ENCODE measurements at places on chromosomes 6 and 20.

DNA sequence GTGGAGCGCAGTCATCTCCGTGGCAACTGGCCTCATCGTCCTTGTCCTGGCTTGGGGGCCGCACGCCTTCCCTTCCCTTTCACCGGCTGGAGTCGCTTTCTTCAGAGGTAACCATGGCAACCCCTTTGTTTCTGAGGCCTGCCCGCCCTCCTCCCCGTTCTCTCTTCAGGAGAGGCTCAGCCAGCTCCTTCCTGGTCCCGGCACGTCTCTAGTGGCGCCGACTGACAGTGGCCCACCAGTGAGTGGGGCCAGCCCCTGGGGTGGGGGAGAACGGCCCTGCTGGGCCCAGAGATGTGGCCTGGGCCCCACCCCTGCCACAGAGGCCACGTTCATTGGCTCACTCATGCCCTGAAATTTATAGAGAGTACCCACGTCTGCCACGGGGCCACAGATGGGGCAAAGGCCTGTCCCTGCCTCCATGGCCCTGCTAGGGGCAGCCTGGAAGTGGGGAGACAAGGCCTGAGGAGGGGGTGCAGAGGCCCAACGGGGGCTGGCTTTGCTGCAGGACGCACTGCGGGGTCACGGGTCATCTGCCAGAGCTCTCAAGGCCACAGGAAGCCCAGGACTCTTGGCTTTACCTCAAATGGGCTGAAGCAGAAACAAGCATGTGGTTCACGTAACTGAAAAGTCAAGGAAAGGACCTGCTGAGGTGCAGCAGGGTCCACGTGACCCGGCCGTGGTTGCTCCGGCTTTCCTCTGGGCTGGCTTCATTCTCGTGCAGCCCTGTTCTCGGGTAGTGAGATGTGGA lies 1.4 kb upstream of the OSBPL2 start:
- DNase-seq, result no peak

- DNase-seq, result no peak
Observed at GRCh38 chr20:55456316-55456940, 548.9 kb downstream of the CBLN4 start.

- DNase-seq, result no peak
Observed at GRCh38 chr6:32370505-32370904, 1.2 kb downstream of the TSBP1 start.

DNA sequence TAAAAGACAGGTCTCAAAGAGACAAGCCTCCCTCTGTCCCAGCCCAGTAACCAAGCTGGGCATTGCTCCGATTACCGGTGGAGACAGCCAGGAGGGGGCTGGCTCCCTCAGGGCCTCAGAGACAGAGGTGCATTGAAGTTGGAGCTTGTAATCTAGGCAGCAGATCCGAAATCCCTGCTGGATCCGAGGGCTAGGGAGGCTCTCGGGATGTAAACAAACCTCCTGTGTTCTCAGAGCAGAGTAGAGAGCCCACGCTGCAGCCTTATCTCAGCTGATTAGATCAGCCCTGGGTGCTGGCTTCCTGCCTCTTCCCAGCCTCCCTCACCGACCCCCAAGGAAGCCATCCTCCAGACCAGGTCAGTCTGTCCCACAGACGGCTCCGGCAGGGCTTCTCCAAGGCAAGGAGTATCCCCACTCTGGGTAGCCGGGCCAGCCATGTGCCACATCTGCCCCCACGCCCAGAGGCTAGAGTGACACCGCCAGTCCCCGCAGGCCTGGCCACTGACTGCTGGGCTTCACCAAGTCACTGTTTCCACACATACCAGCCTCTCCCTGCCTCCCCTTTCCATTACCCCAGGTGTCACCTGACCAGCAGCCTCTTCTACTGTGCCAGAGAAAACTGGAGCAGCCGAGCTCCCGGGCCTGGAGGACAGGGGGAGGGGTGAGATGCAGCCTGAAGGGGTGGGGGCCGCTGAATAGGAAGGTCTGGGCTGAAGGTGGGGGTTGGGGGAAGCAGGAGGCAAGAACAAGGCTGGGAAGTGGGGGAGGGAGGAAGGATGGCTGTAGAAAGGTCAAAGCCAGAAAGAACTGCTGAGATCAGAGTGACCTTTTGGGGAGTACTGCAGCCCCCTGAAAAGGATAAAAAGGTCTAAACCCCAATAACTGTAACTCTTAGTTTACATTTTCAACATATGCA lies 6.0 kb downstream of the SDC4 start:
- DNase-seq, result no peak

GRCh38 chr6:11363881-11364576 lies 131.6 kb upstream of the NEDD9 start:
- peak; percentile 34 for DNase-seq

- no peak for DNase-seq
Observed at GRCh38 chr20:40814631-40814960, 125.6 kb upstream of the MAFB start.

DNA sequence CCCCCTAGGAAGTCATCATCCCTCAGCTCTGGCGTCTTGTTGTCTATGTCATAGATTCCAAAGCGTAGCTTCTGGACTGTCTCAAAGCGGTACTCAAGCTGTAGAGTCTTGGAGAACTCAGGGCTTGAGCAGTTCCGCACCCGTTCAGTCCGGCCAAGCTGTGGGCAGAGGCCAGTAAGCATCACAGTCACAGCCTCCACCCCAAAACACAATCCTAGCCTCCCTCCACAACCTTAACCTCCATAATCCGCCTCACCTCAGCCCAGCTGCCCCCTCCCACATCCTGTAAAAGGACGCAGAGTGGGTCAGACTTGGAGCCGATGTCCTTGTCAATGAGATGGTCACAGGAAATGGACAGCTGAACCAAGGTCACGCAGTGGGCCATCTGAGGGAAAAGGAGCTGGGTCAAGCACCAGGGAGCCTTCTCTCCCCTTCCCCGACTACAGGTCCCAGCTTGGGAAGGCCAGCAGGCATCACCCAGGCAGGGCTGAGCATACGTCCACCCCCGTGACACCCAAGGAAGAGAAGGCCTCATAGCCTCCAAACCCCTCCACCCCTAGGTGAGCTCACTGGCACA lies 17.0 kb downstream of the SPAG4 start:
- no peak for DNase-seq

- DNase-seq, result no peak
Observed at GRCh38 chr6:27891320-27891875, 20.8 kb downstream of the OR2B2 start.

GRCh38 chr20:59560588-59561227 lies 43.6 kb upstream of the PHACTR3 start:
- no peak for DNase-seq

- DNase-seq, result no peak
Observed at GRCh38 chr6:37690964-37691735, 6.5 kb downstream of the MDGA1 start.

GRCh38 chr6:131061751-131062119 lies 1.3 kb downstream of the EPB41L2 start:
- DNase-seq, result no peak

- no peak for DNase-seq
Observed at GRCh38 chr6:7893342-7893741, 17.2 kb downstream of the TXNDC5 start.

DNA sequence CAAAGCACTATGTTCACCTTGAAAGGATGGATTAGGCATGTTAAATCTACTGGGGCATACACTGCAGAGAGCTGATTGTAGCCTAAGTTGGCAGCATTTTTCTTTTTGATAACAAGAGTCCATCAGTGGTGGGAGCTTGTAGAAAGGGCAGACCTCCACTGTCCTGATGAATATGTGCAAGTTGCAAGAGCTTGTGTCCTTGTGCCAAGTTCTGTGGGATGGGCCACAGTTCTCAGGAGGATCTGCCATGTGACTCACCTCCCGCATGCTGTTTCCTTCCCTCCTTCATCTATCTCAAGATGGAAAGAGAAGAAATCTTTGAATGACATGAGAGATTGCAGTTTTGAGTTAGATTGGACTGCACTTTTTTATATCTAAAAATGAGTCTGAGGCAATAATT lies 58.3 kb upstream of the GGTLC1 start:
- no peak for DNase-seq

- no peak for DNase-seq
Observed at GRCh38 chr6:116396441-116396840, 25.7 kb downstream of the DSE start.

DNA sequence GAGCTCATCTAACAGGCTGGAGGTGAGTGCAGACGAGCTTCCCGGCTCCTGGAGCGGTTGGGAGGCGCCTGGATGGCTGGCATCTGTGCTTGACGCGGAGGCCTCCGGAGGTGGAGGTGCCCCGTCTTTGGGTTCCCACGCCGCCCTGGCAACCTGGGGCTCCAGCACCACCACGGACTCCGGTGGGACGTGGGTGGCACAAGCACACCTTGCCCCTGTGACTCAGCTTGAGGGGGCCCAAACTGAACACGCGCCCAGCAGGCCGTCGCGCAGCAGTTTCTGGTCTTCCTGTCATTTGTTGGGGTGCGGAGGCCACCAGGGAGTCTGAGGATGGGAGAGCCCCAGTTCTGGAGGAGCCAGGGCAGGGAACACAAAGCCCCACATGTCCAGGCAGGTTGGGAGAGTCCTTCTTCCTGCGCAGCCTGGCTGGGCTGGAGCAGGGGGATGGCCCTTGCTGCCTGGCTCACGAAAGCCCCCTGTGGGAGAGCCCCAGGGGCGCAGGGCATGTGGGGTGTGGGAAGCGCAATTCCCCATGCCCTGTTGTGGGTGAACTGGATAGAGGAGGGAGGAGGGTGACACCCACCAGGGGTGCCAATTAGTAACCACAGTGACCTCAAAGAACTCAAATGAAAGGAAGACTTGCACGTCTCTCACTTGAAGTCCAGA lies 1378.6 kb upstream of the DEFB115 start:
- DNase-seq, result no peak

- no peak for DNase-seq
Observed at GRCh38 chr6:31048099-31048498, 37.8 kb downstream of the MUC22 start.

- DNase-seq, result no peak
Observed at GRCh38 chr20:47623206-47623605, 121.5 kb downstream of the NCOA3 start.

GRCh38 chr6:21886542-21887151 lies 293.1 kb downstream of the SOX4 start:
- no peak for DNase-seq

- DNase-seq, result no peak
Observed at GRCh38 chr6:117396228-117396627, 29.5 kb downstream of the ROS1 start.

DNA sequence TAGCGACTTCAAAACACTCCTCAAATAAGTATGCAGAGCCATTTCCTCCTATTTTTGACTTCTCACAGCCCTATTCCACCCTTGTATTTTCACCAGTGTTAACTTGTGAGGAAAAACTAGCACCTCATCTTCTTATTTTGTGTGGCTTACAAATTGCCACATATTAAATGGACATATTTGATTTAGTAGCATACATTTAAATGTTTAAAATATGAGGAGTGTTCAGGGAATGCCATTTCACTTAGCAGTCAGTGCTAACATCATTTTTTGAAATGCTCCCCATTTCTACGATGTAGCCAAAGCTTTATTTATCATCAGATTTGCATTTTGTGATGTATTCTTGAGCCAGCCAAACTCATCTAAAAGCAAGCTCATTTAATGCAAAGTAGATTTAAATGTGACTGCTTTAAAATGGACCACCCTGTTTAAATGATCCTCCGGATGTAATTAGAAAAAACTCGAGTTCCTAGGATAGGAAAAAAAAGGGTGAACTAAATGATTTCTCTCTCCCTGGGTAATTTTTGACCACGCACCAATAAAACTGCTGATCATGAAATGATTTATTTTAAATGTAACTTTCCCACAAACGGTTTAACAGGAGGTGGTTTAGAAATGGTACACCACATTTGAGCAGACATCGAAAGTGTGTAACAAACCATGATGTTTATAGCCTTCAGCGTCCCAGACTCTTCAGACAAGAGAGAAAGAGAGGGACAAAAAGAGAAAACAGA lies 172.6 kb downstream of the CD83 start:
- DNase-seq, result no peak

DNA sequence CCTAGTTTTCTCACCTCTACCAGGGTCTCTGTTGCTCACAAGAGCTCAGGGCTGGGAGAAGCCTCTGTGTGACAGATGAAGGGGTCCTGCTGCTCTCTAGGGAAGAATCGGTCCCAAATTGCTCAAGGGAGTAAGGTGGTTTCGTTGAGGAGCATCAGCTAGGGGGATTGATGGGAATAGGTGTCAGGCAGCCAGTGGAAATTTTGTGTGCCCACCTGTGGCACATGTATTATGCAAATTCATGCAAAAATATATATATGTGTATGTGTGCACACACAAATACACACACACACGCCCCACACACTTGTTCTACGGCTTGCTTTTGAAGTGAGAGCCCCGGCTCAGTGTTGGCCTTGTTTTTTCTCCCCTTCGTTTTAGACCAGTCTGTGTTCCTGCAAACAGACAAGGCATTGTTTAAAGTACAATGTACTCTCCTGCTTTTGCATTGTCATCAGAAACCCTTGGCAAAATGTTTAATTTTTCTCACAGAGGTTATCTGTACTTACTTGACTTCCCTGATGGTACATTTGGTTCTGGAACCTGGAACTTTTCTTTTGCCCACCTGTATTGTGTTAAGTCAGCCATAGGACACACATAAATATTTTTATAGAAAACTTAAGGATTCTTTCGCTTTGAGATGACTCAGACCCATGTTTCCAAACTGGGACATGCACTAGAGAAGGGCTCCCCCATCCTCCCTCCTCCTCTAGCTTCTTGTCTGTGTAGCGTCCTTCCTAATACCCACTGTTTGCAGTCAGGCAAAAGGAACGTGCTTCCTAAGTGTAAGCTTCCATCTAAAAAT lies 26.7 kb downstream of the FOXO3 start:
- no peak for DNase-seq

- DNase-seq, result no peak
Observed at GRCh38 chr20:61053889-61054288, 198.2 kb upstream of the CDH4 start.

DNA sequence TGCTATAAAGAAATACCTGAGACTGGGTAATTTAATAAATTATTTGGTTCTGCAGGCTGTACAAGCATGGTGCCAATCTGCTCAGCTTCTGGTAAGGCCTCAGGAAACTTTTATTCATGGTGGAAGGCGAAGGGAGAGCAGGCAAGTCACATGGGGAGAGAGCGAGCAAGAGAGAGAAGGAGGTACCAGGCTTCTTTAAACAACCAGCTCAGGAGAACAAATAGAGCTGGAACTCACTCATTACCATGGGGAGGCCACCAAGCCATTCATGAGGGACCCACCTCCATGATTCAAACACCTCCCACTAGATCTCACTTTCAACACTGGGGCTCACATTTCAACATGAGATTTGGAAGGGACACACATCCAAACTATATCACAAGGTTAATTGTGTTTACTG lies 44.9 kb upstream of the CRISP1 start:
- DNase-seq, result no peak

All from stimulated activated CD8-positive, alpha-beta memory T cell treated with anti-CD3 and anti-CD28 coated beads, Interleukin-4, amount 100 ng/mL, for 24 hours (primary cell).